ENCODE measurements at places on chromosomes 2 and 18.

- DNase-seq: no peak
These were observed 52.5 kb downstream of the FECH start for GRCh38 chr18:57533868-57534510.

DNA sequence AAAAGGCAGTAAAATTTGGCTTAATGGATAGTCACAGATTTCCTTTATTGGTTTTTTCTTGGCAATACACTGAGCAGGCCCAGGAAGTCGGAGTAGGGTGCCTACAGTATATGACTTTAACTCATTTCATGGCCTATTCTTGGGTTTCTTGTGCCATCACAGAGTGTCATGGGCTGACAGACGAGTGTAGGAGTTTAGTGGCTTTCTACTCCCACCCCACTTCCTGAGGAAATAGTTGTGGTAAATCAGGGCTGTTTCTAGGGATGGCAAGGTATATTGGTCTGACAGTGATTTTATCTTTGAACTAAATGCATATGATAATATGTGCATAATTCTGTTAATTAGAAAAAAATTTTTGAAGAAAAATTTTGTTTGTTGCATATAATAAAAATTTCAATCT is 100.1 kb downstream of the PLCL1 start:
- DNase-seq: no peak

- DNase-seq: no peak
These were observed 86.0 kb downstream of the ICOS start for GRCh38 chr2:204022550-204022949.

DNA sequence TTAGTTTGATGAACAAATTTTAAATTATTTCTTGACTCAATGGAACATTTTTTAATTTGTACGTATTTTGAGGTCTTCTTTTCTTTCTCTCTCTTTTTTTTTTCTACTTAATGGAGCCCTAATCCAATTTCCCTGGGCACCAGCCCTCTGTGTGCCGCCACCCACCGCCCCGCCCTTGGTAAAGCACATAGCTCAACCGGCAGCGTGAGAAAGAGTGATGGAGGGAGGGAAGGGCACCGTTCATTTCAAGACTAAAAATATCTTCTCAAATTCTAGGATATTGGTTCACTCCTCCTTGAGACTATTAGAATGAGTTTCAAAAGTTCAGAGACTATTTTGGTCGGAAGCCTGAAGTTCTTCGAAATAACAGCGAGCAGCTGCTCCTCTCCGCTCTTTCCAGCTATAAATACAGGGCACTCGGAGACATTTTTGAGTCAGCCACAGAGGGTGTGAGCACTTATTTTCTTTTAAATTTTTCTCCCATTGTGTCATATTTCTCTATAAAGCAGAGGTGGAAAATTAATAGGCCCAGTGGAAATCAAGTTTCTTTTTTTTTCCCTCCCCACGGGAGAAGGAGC is 731.7 kb upstream of the ID2 start:
- DNase-seq: no peak

GRCh38 chr2:73852020-73852419 is 23.3 kb downstream of the STAMBP start:
- no peak for DNase-seq

- peak; percentile 41 for DNase-seq
These were observed at the start of gene TUBA4B for GRCh38 chr2:219252900-219253752. TSS of gene TUBA4B (plus strand) at chr2:219253243. CDS start at chr2:219253408, 165 bp downstream.

DNA sequence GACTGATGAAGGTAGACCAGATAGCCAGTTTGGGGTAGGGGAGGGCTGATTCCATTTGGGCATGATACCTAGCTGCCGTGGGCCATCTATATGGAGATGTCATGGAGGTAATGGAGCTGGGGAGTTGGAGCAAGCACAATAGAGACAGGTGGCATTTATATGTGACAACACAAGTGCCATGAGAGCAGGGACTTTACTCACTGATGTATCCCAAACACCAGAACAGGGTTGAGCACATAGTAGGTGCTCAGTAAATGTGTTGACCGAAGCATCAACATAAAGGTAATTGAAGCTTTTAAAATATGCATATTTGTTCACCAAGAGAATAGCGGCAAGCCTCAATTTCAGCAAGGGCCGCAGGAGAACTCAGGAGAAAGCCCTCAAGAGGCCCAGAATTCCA is 15.0 kb downstream of the SLC30A3 start:
- no peak for DNase-seq

DNA sequence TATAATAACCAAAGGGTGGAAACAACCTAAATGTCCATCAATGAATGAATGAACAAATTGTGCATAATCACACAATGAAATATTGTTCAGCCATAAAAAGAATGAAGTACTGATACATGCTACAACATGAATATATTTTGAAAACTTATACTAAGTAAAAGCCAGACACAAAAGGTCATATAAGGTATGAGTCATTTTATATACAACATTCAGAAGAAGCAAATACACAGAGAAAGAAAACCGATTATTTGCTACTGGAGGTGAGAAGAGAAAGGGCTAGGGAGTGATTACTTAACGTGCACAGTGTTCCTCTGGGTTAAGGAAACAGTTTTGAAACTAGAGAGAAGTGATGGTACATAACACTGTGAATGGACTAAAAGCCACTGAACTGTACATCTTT is 105.3 kb downstream of the GORASP2 start:
- DNase-seq: no peak

DNA sequence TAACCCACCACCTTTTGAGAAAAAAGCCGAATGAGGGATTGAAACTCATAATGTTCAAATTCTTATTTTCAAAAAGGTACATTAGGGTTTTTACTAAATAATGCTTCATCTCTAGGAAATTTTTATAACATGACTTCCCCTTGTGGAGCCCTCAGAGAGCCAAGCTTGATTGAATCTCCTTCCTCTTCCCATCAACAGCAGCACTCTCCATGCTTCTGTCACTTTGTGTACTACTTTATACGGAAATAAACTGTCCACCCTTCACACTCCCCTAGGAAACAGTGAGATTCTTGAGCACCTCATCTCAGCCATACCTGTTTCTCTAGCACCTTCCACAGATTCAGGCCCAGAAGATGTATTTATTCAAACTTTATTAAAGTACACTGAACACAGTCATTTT is 51.8 kb downstream of the TFPI start:
- no peak for DNase-seq

DNA sequence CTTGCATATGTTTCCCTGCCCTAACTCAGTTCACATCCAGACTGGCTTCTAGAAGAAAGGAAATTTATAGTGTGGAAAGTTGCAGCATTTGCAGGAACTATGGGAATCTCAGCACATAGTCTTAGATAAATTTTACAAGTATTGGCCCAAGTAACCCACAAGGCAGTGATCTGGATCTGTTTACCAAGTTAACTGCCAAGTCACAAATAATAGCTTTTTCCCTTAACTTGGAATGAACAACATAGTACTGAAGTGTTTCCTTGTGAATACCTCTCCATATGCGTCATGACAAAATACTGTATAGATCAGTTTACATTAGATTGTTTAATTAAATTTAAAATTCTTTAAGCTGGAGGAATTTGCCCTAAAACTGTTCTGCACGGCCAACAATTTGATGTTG is 255.8 kb upstream of the EPAS1 start:
- no peak for DNase-seq

DNA sequence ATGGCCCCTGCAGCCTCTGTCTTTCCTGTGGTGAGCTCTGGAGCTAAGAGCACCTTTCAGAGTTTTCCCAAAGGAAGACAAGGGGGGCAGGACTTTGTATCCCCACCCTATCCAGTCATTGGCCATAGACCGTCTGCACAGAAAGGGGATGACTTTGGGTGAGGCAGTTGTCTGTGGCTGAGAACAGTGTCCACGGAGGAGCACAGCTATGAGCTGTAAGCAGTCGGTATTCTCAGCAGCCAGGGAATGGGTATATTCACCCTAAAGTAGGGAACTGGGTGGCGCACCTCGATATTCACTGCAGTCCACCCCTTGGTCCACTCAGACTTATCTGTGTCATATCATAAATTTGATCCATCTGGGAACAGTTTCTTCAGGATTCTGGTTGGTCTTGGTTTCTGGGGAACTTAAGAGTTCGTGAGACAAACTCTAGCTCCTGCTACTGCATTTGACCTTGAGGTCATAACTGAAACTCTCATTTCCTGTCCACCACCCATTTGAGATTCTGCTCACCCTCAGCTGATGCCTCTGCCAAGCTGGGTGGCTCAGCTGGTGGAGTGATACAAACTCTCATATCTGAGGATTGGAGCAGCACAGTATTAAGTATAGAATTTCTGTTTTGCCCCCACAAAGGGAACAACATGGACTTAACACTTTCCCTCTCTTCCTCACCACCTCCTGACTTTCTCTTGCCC is 45.2 kb upstream of the SCG2 start:
- no peak for DNase-seq

DNA sequence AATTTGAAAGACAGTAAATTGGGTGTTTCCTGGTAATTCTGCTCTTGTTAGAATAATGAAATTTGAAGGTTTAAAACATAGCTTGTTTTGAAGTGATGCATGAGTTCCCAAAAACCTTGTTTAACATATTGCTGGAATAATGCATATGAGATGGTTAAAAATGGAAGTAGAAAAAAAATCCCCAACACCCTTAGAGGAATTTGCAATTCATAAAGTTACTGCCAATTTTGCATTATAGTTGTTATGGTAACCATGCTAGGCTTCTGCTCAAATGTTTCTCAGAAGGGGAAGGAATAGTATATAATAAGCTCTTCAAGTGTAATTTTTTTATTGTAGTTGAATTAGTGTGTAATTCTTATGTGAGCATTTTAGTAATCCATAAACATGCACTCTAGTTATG is 49.1 kb downstream of the FASTKD2 start:
- DNase-seq: no peak

DNA sequence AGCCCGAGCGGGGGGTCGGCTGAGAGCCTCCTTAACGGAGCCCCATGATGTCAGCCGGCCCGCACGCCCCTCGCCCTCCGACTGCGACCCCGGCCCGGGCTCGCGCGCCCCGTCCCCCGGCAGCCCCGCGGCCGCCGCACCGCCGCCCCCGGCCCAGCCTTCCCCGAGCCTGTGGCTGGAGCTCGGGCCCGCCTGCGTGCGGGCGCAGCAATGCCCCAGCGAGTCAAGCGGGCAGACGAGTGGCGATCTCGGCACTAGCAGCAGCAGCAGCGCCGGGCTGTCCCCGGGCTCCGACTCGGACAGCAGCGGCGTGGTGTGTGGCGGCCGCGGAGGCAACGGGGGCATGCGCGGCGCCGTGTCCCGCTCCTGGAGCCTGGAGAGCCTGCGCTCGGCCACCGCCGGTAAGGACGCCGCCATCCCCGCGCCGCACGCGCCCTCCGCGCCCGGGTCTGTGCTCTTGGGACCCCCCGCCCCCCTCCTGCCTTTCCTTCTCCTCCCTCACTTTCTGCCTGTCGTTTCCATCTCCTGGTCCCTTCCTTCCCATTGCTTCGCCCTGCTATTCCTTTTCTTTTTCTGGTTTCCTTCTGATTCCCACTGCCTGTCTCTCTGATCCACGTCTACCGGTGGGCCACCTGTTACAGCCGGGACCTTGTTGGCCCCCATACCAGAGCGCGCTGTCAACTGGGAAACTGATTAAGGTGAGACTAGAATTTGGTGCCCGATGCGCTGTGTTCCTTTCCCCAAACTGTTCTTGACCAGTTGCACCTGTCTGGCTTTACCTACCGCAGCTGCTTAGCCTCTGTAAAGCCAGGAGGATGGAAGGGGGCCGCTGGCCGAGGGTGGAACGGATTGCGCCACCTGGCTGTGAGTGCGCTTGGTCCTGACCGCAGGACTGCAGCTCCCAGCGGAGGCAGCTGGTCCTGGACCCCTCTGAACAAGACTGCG is 127.4 kb downstream of the ARHGEF4 start:
- peak; percentile 56 for DNase-seq

GRCh38 chr18:32441533-32441932 is 29.1 kb downstream of the GAREM1 start:
- DNase-seq: no peak

DNA sequence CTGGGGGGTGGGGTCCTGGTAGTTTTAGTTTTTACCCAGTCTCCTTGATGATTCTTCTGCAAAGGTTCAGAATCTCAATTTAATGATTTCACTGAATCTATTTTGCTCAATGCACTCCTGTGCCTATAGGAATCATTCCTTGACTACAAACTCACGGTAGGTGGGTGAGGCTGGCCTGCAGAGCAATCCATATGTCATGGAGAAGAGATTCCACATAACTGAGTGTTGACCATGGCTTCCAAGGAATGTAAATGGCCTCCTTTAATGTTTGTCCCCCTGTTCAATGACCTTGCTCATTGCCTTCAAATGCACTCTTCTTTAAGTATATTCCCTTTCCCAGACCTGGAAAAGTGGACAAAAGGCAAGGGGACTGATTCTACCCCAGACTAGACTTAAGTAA is 12.5 kb downstream of the FAP start:
- no peak for DNase-seq

DNA sequence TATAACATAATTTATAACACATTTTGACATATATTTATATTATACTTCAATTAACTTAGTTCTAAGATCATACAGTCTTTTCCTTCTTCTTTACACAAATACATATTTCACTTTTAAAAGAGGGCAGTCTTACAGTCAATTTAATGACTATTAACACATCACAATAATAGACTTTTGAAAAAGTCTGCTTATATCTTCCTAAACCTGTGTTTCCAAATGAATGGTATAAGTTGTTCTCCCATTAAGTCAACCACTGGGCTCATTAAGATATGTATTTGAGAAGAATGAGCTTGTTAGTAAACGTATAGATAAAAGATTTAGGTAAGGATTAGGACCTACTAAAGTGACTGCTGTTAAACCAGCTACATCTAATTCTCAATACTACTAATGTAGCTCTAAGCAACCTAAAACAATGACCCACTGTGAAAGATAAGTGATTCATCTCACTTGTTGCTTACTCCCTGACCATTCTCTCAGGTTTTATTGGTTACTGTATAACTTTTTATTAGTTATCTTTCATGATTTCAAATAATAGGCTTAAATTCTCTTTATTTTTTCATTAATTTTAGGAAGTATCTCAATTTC is 27.0 kb downstream of the SLC40A1 start:
- DNase-seq: no peak

All from D341Med (cell line).